Naive B cell (primary cell): ENCODE measurements at places on chromosomes 5 and 9.

DNA sequence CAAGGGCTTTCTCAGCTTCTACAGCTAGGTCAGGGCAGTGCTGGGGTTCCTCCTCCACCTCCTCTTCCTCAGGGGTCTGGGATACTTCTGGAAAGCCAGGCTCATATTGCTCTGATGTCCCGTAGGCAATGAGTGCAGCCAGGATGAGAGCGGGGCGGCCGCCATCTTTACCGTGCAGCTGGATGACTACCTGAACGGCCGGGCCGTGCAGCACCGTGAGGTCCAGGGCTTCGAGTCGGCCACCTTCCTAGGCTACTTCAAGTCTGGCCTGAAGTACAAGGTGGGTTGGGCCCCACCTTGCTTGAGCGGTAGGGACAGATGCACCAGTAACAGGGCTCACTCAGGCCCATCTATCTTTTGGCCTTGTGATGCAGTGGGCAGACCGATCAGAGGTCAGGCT, 34.8 kb downstream of the GSN start:
- DNase-seq: no peak

DNA sequence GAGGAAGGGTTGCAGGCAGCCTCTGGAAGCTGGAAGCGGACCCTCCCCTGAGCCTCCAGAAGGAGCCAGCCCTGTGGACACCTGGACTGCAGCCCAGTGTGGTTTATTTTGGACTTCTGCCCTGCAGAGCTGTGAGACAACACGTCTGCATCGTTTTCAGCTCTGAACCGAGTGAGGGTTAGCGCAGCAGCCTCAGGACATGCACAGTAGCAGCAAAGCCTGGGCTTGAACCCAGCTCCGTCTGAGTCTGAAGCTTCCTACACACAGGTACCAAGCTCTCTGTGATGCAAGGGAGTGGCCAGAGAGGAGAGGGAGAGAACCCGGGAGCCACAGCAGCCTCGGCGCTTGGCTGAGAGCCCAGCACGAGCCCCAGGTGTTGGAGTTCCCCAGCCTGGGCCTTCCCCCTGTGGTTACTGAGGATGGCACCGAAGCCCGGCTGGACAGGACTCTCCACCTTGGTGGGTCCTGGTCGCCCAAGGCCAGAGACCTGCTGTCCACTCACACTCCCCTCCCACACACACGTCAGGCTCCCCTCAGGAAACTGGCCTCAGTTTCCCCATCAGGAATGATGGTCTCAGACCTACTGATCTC, 128.2 kb downstream of the OLFM1 start:
- DNase-seq: no peak

- no peak for DNase-seq
These were observed 23.3 kb downstream of the CLPTM1L start for GRCh38 chr5:1321576-1321975.

- no peak for DNase-seq
These were observed 1.5 kb upstream of the DEPDC1B start for GRCh38 chr5:60701321-60701968.

DNA sequence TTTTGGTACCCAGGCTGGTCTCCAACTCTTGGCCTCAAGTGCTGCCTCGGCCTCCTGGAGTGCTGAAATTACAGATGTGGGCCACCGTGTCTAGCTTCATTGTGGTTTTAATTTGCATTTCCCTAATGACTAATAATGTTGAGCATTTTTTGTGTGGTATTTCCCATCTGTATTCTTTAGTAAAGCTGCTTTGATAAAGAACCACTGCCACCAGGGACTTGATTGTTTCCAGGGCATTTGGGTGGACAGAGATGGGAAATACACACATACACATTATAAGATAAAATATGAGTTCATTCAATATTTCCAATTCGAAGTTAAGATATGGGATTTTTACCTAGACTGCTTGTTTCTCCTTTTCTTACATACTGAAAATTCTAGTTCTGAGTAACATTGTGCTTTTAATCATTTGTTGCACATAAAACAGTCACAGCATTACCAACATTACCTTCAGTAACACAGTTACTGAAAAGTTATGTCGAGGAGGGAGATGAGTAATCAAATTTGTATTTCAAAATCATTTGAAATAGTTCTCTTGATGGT, 28.9 kb downstream of the HABP4 start:
- DNase-seq: no peak

GRCh38 chr5:127290019-127290945, at the start of gene MEGF10:
MEGF10 (plus strand) TSS chr5:127290796; CDS start chr5:127331309, 40,513 bp downstream.
- DNase-seq: no peak

- DNase-seq: no peak
These were observed 107.5 kb downstream of the CWC27 start for GRCh38 chr5:64876203-64876602.

DNA sequence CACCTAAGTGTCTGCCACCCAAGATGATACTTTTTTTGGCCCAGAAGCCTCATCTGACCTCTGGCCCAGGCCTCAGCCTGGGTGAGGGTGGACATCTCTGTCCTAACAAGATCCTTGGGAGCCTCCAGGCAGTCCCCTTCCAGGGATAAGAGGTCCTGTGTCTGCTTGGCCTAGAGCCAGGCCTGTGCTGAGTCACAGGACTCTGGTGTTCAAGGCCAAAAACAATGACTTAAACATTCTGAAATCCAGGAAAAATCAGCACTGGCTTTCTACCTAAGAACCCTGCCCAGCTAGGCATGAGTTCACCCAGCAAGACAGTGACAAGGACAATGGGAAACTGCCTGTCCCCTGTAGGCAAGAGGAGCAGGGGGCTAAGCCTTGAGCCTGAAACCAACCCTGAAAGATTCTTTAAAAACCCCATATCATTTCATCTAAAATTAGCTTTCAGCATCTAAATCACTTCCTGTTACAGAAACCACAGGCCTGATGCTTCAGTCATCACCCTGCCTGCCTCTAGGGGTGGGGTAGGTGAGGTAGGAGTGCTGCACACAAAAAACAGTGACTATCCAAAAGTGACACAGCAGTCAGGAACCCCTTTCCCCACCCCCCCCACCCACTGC, 29.9 kb downstream of the CSF2 start:
- DNase-seq: peak; percentile 63

DNA sequence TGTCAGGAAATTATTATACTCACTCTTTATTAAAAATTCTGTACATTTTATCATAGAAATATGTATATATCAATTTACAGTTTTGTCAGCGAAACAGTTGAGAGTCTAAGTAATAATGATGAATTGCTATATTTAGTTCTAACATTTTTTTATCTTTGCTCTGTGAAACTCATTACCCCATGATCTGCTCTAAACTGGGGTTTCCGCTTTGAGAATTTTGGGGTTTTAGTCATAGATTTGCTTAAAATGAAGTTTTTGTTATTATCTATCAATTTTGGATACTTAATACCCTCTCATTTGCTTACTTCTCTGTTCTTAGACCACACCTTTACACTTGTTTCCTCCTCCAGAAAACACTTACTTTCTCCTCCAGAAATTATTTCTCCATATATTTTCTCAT, 333.8 kb upstream of the MPDZ start:
- no peak for DNase-seq

DNA sequence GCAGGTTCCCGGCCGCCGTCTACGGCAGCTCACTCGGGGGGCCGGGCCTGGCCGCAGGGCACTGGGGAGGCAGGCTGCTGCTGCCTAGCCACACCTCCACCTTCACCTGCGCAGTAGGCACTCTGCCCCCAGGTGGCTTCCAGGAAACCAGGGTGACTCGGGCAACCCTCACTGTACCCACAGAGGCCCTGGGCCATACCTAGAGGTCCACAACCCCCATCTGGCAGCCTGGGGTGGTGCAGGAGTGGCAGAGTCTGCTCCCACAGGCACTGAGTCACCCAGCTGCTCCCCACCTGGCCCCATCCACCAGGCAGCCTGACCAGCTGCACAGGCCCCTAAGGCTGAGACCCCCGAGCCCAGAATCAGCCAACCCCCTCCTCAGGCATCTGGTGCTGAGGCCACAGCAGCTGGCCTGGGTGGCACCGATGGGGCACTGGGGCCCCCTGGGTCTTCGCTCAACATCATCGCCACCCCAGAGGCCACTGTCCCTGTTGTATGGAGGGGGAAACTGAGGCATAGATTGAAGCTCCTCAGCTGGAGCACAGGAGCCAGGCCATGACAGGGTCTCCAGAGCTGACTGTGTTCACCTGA, 70.2 kb downstream of the KCNT1 start:
- DNase-seq: no peak

GRCh38 chr9:106277966-106278365, 583.6 kb downstream of the TMEM38B start:
- no peak for DNase-seq

GRCh38 chr5:77892061-77893010, 116.2 kb upstream of the TBCA start:
- no peak for DNase-seq

DNA sequence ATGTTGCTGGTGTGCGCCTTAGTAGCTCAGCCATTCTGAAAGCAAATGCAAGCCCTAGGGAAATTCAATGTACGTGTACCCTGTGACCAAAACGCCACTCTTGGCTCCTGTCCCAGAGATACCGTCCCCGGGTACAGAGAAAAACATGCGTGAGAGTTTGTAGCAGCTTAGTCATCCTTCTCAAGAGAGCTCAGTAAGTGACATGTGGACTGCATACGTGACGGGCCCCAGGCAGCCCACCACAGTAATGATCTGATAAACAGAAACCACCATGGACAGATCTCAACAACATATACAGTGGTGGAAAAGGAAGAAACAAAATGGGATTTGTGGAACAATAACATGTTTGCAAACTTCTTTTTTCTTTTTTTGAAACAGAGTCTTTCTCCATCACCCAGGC, 45.1 kb downstream of the S1PR3 start:
- no peak for DNase-seq

- no peak for DNase-seq
These were observed 101.7 kb downstream of the ADRB2 start for GRCh38 chr5:148928141-148928540.

DNA sequence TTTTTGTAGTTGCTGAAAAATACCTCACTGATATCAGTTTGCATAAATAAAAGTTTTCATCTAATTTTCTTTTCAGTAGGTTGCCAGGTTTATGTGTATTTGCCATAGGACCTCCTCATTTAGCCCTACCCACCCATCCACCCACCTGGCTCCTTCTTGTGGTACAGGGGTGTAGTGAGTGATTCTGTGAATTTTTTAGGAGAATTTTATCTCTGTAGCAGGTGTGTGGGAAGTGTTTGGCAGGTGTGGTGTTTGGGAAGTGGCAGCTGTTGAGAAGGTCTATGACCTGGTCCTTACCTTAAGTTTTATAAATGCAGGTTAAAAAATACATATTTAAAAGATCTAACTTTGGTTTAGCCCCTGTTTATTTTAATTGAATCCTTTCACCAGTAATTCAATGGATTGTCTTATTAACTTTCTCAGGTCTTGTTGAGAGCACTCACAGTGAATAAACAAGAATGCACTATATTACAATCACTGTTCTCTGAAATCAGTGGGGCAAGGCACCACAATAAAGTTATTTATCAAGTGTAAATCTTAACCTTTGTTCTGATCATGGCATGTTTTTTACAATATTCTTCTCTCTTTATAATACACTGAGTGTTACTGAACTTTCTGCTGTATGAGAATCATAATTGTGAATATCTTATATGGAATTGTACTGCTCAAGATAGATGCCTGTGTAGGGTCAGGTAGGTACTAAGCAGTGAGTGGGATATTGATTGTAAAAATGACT, 189.1 kb downstream of the WDR70 start:
- DNase-seq: no peak

DNA sequence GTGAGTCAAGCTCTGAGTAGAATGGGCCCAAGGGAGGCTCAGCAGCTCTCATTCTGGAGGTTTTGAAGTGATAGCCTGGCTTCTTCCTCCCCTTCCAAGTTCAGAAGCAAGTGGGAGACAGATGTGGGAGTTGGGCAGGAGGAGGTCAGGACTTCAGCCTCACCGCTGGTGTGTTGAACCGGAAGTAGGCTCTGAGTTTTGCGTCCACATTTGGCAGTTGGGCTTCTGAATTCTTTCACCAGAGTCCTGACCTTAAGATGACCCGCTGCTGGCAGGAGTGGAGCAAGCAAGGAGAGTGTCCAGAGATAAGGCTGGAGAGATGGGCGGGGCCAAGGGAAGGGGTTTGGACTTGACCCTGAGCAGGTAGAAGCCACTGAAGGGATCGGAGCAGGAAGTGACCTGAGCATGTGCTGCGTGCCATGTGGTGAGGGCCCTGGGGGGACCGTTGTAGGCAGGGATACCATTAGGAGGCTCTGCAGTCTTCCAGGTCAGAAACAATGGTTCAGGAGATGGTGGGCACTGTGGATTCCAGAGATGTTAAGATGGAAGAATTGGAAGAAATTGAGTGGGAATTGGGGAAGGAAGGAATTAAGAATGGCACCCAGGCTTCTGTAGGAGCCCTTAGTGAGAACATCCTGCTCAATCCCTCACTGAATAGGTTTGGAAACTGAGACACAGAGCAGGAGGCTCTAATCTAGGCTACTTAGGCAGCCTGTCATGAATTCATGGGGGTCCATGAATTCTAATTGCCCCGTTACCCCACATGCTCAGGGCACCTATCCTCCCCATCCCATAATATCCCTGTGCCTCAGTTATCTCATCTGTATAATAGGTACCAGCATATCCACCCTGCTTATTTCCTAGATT, 25.9 kb downstream of the GALNT12 start:
- no peak for DNase-seq

GRCh38 chr5:54902791-54903473, 82.5 kb downstream of the ESM1 start:
- peak; percentile 57 for DNase-seq

- DNase-seq: no peak
These were observed 181.3 kb downstream of the ESM1 start for GRCh38 chr5:54804086-54804485.

DNA sequence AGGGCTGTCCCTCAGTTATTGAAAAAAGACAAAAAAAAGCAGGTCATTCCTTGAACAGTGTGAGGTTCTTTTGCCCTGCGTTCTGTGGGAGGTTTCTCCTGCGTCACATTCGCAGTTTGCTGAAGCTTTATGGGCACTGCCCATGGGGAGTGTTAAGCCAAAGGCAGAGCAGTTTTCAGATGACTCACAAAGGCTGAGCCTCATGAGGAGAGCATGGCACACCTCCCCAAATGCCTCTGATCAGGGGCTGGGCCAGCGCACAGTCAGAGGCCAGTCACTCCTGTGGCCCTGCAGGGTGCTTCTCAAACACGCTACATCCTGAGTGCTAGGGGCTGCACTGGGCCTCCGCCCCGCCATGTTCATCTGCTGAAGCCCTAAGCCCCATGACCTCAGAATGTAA, 38.4 kb downstream of the IRX1 start:
- no peak for DNase-seq

DNA sequence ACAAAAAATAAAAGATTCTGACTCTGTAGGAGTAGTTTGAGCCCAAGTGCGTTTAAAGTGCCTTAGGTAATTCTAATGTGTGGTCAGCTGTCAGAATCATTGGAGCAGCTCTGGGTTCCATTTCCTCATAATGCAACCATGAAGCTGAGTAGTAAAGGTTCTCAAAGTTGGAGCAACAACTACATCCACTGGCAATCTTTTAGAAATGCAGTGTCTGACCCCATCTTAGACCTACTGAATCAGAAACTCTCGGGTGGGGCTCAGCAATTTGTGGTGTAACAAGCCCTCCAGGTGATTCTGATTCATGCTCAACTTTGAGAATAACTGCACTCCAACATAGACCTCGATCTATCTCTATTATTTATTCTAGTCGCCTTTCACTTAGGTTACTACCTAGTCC, 7.6 kb upstream of the ALDH1A1 start:
- DNase-seq: no peak

GRCh38 chr5:152437866-152438265, 32.8 kb upstream of the NMUR2 start:
- DNase-seq: no peak

GRCh38 chr9:126298063-126298801, 28.4 kb upstream of the MVB12B start:
- DNase-seq: no peak

- DNase-seq: no peak
These were observed 76.0 kb downstream of the IPO11 start for GRCh38 chr5:62488531-62488930.
